ENCODE measurements at places on chromosomes 3 and 15.

GRCh38 chr3:153897842-153898241 is 223.3 kb upstream of the ARHGEF26 start:
- DNase-seq: no peak

DNA sequence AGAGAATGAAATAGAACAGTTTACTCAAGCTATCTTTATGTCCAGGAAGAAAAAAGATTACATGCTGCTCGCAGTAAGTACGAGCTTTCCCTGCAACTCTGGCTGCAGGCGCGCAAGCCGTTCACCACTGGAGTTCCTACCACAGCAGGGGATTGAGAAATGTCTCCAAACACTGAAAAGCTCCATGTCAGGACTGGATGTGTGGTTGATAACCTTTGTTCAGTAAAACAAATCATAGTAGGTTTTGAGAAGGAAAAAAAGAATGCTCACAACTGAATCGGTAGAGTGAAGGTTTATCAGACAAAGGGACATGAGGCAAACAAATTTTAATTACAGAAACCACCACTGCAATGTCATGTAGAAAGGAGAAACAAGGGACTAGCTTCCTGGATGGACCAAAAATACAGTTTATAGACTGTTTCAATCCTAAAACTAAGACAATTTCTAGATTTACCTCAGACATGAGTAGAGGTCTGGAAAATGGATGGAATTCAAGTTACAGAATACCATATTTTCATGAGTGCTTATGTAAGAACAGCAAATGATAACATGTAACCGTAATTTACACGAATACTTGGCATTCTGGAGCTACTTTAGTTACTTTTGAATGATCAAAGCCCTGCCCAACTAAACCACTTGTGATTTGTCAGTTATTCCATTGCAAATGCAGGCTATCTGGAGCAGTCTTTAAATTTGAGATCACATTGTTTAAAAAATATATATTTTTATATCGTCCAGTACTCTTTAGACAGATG is 471.1 kb downstream of the SHQ1 start:
- DNase-seq: no peak

- DNase-seq: no peak
These were observed 85.1 kb upstream of the GK5 start for GRCh38 chr3:142310439-142310838.

- DNase-seq: no peak
These were observed 10.6 kb upstream of the STT3B start for GRCh38 chr3:31522152-31522551.

DNA sequence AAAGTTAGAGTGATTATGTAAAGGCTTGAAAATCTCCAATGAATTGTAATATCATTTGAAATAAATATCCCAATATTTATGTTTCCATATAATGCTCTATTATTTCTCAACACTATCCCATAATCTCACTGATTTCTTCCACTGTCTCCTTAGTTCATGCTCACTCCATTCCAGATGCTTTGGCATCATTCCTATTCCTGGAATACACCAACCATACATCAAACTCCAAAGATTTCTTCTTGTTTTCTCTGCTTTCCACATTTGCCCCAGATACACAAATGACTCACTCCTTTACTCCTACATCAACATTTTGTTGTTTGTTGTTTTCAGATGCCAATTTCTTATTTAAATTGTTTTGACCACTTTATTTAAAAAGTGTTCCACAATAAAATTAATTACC is 1390.8 kb downstream of the ZPLD1 start:
- no peak for DNase-seq

All from NCI-H1930 (cell line).